Activated CD4-positive, alpha-beta T cell treated with anti-CD3 and anti-CD28 coated beads, Interleukin-2, amount 50 U/mL, for 24 hours (primary cell): ENCODE measurements at places on chromosomes 4 and X.

- no peak for DNase-seq
These were observed 6.3 kb upstream of the TRPC5OS start for GRCh38 chrX:111869639-111870034.

DNA sequence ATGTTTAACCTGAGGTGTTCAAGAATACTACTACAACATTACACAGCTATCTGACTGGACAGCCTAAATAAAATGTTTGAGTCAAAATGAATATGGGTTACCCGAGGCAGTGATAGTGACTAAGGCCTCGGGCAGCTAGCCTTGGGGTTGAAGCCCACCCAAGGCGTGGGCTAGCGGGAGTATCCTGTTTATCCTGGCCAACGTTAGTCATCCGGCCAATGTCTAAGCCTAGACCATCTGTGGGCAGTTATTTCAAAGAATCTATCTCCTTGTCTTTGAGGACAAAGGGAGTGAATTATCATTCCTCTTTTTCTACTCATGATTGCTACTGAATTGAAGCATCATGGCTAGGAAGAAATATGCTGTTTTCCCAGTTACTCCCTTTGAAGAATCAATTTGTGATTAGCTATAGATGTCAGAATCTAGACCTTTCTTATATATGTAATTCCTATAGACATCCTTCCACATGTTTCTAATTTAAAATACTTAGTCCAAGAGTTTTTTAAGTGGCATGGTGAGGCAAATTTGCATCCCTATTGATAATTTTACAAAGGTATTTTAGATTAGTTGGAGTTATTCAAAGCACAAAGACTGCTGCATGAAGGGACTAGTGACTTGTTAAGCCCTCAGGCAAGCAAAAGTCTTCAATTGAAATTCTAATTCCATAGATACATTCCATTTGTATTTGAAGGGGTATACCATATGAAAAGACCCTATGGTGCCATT is 6.0 kb upstream of the PDGFC start:
- DNase-seq: no peak

DNA sequence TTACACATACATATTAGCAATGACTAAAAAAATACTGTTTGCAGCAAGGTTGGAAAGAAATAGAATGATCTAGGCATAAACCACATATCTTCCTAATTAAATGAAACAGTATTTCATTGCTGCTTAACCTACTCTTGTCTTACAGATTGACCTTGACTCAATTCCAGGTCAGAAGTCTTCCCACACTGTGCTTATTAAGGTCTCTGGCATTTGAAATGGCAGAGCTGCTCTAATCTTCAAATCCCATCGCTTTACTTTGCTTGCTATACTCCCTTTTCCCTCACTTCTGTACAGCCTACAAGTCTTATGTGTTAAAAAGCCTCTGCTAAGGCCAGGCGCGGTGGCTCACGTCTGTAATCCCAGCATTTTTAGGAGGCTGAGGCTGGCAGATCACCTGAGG is 424.5 kb downstream of the RPA4 start:
- DNase-seq: no peak

- no peak for DNase-seq
These were observed 10.4 kb downstream of the PALLD start for GRCh38 chr4:168507178-168507815.

DNA sequence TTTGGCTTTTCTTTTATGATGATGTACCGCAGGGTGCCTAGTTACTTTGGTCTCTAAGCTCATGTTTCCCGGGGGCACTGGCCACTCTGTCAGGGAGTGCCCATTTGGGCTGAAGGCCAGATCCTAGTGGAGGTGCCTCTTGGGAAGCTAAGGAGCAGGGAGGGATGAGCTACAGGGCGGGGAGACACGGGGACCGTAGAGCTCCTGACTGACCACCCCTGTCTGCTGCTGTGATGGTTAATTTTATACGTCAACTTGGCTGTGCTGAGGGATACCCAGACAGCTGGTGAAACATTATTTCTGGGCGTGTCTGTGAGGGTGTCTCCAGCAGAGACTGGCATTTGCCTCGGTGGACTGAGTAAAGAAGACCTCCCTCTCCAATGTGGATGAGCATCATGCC is 24.9 kb upstream of the CLDN24 start:
- no peak for DNase-seq

DNA sequence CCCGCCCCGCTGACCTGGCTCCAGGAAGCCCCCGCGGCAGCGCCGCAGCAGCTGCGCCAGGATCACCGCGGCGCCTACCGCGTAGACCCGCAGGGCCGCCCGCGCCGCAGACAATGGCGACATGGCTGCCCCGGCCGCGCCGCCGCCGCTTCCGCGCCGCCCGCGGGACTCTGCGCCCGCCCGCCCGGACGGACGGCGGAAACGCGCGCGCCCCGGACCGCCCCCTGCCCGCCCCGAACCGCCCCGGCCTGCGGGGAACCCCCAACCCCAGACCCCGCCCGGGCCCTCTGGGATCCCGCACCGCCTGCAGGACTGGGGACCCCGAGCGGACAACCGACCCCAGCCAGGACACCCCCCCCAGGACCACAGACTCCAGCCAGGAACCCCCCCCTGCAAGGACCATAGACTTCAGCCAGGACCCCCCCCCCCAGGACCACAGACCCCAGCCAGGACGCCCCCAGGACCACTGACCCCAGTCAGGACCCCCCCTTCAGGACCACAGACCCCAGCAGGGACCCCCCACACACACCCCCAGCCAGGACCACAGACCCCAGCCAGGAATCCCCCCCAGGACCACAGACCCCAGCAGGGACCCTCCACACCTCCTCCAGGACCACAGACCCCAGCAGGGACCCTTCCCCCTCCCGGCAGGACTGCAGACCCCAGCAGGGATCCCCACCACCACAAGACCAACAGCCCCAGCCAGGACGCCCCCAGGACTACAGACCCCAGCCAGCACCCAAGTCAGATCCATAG is at the start of the genes DHRSX and ZBED1:
Gene DHRSX (minus strand): TSS at position 174 of the 756 bp plus-strand sequence. CDS start 51 bp downstream, at position 123.
Gene ZBED1 (minus strand): TSS at position 174 of the 756 bp plus-strand sequence. CDS start 10,257 bp downstream, outside the sequence.
- peak; percentile 26 for DNase-seq

DNA sequence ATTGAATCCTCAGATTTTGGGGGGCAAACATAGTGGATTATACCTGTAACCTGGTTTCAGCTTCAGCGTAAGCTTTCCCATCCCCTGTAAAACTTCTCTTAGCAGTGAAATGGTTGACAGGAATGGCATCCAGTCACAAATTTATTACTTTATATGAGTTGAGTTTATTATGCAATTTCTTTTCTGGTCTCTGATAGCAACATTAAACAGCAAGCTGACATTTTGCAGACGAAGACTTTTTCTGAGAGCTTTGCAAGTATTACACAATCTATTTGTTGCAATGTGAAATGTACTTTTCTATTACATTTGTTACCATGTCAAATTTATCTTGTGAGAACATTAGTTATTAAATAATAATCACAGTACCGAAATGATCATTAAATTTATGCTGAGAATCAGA is 60.6 kb downstream of the GSPT2 start:
- no peak for DNase-seq

- DNase-seq: no peak
These were observed 10.4 kb downstream of the MED28 start for GRCh38 chr4:17624821-17625220.

DNA sequence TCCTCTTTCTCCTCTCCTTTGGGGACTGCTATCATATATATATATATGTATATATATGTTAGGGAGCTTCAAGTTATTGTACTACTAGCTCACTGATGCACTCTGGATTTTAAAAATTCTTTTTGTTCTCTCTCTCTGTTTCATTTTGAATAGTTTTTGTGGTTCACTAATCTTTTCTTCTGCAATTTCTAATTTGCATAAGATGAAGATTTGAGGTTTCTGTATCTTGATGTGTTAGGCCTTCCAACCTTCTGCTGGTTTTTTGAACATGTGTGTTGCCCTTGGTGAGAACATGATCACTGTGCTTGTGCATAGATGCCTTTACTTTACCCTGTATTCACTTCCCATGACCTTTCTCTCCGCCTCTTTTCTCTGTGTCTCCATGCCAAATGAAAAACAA is 7.8 kb upstream of the ZNF718 start:
- DNase-seq: no peak

GRCh38 chr4:65552057-65552456 is 118.2 kb downstream of the EPHA5 start:
- DNase-seq: no peak

DNA sequence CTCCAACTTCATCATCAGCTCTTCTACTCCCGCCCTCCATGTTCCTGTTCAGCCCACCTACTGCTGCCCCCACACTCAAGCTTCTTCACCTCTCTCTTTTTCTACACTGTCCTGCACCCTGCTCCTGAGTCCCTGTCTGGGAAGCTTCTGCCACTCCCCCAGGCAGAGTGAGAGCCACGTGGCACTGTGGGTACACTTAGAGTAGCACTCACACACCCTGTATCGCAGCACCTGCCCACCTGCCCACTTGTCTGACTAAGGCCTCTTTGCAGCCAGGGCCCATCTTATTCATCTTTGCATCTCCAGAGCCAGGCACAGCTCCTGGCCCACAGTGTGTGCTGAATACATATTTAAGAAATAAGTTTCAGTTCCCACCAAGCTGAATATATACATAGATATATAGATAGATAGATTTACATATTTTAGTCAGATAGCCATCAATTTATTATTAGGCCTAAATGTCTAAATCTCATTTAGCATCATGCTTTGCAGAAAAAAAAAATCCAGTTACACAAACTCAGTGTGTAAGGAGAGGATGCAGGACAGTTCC is 24.9 kb downstream of the CCDC149 start:
- DNase-seq: no peak

DNA sequence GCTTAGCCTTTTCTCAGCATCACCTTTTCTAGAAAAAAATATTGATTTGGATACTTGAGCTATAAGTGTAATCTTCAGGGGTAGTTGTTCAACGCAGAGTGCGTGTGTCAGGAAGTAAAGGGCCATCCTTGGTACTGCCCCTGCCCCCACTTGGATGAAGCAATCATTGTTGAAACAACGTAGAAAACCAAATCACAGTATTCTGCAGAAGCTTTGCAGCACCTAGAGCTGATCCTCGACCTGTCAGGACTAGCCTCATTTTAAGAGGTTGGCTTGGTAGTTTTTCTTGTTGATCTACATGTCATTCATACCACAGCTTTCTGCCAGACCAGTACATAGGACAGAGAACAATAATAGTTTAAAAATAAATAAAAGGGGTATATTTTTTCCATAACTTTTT is 65.3 kb upstream of the MYOZ2 start:
- no peak for DNase-seq

DNA sequence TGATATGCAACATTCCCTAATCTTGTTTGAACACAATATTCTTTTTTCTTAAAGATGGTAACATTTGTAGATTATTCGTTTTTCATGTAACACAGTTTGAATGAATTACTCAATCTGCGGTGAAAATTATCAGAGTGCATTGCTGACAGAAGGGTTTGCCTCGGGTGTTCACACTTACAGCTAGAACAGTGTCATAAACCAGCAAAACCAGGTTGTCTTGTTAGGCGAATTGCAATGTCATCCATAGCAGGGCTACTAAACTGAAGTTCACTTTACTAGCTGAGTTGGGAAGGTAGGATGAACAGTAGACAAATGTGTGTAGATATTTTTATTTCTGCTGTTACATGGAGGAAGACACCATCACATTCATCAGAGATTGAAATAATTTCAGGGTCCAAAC is 98.9 kb downstream of the SLC39A8 start:
- DNase-seq: no peak

DNA sequence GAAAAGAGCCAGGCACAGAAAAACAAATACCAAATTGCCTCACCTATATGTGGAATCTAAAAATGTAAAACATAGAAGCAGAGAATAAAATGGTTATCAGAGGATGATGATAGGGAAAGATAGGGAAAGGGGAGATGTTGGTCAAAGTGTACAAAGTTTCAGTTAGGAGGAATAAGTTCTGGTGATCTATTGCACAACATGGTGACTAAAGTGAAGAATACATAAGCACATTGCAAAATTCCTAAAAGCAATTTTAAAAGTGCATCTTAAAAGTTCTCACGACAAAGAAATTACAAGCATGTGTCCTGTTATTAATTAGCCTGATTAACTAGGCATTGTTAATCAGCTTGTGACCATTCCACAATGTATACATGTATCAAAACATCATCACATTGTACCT is 136.0 kb downstream of the GABRG1 start:
- DNase-seq: no peak

- DNase-seq: no peak
These were observed 391.5 kb upstream of the IGFBP7 start for GRCh38 chr4:57501720-57502119.

DNA sequence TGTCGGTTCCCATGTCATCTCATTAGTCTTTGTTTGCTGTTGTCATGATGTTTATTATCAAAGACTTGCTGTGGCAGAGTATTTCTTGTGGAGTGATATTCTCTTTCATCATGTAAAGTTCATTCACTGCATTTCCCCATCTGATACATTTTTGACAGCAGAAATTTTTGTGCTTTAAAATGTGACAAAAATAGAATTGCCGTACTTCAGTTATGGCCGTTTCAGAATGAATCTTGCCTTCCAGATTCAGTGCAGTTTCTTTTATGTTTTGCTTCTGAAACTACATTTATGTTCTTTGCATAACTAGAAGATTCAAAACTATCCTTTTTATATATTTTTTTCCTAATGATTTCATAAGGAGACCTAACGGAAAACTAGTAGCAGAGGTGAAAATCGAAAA is 10.0 kb downstream of the CSTF2 start:
- DNase-seq: no peak

GRCh38 chrX:74498924-74499323 is 77.6 kb downstream of the SLC16A2 start:
- no peak for DNase-seq

- no peak for DNase-seq
These were observed 142.4 kb downstream of the ANXA5 start for GRCh38 chr4:121554382-121554781.

GRCh38 chr4:8009710-8010511 is 70.2 kb upstream of the AFAP1 start:
- DNase-seq: no peak

DNA sequence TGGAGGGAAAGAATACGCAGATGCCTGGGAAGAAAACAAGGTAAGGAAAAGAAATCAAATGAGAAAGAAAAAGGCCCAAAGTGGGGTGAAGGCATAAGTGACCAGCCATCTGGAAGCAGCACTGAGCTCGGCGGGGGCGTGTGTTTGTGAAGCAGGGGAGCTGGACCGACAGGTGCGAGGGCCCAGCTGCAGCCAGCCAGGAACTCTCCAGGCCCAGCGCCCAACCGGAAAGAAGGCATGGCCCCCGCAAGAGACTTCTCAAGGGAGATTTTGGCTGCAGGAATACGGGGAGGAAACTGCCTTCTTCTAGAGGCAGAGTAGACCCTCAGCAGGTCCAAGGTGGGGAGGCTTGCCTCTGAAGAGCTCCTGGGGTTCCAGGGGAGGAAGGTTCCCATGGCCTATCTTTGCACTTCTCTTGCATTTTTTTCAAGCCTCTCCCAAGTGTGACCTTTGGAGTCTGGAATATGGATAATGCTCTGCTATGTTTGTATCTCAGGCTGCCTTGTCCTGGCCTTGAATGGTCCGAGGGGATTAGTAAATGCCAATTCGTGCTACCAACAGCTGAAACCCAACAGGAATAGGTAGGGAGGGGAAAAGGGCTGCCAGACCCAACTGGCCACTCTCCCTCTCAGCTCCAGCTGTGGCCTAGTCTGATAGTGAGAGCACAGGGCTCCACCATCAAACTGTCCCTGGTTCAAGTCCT is 10.8 kb upstream of the CITED1 start:
- no peak for DNase-seq

- no peak for DNase-seq
These were observed 26.8 kb upstream of the GRXCR1 start for GRCh38 chr4:42865572-42866189.

- no peak for DNase-seq
These were observed 231.0 kb downstream of the ADGRL3 start for GRCh38 chr4:61431131-61431530.
